ENCODE measurements at places on chromosomes 11 and 22. TPM values are rescaled to one million over a fixed set of nuclear protein-coding genes. Genes with fewer than 3 reads are reported as not detected.

Gene GUCY1A2
- total RNA-seq = not detected

DNA sequence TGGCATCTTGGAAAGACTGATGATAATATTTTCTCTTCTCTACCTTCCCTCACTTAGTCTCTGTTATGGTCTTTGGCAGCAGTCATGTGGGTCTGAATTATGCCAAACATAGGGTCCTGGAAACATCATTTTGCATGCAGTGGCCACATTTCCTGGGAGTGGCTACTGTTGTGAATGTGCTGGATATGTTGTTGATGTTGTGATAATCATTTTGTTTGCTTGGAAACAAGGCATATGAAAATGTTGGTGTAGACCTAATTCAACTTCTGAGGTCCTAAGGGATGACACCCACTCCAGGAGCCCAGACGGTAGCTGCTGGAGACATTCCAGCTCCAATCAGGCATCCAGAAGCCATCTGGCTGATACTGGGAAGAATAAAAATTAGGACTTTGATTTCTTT is 109.7 kb downstream of the DCDC1 start:
- DNase-seq = no peak

DNA sequence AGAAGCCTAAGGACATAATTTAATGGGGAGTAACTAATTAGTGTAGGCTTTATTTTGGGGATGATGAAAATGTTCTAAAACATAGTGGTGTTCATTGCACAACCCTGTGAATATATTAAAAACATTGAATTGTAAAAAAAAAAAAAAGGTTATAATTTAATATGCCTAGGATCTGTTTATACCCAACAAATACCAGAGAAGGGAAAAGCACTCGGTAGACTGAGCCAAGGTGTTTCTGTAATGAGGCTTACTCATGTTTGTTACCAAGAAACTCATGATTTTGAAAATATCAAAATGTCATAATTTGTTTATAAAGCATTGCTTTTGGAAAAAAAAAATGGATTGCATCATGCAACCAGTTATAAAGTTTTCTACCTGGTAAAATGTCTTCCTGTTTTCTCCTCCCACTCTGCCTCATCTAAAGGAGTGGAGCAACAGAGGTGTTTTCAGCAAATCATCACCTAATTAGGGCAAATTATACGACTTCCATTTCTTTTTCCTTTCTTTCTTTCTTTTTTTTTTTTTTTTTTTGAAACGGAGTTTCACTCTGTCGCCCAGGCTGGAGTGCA is 14.2 kb upstream of the EIF3M start:
- no peak for DNase-seq

DNA sequence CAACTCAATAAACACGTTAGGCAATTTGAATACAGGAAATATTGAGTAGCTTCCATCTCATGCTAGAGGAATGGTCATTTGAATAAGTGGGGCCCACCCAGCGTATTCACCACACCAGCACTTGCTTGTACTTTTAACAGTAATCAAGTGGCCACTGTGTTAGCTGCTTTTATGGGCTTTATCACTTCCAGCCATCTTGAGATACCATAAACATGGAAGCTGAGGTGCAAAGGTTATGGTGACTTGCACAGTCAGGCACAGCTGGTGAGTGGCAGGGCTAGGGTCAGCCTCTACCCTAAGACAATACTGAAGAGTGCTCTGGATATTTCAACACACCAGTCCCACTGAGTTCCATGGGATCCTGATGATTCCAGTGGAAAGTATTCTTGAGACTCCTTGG is 6.7 kb downstream of the JOSD1 start:
- DNase-seq = no peak

DNA sequence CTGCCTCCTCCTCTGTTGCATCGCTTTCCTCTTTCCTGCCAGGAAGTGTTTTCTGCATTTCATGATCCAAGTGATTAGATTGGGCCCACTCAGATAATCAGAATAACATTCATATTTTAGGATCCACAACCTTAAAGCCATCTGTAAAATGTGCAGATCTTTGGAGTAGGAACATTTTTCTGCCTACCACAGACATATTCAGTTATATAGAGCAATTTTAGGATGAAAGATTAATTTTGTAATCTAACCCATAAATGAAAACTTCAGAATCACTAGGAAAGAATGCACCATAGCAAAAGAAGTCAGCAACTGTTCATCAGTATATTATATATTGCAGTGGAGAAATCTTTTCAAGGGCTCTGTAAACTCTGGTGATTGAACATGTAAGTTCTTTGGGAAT is 659.9 kb upstream of the LUZP2 start:
- DNase-seq = no peak

Gene TLCD5
- total RNA-seq = 2.7 TPM
